ENCODE measurements at places on chromosomes 16 and 17.

- no peaks in the 10 kb centered on the region for H3K4me1 ChIP-seq
- H3K27ac ChIP-seq = no peak overlapping the region
- no peak for DNase-seq
Observed at GRCh38 chr17:28534740-28535375, 17.6 kb downstream of the UNC119 start.

DNA sequence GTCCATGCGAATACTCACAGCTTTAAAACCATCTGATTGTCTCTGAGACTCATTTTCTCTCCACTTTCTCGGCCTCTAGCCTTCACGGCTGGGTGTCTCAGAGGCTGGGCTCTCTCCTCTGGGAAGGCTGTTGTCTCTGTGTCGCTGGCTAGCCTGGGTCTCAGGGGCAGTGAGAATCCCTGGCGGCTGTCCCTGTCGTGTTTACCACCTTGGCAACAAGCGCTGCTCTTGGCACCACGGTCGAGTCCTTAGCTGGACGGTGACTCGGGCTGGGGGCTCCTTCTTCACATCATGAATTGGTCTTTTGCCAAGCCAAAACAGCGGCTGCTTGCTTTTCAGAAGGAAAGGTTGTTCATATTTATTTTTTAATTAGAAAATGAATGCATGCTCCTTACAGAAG, 81.1 kb downstream of the MSI2 start:
- no peak overlapping the region for H3K4me3 ChIP-seq
- no peaks in the 10 kb centered on the region for H3K4me1 ChIP-seq
- peaks cover 4% of the 10 kb centered on the region for H3K36me3 ChIP-seq
- no peak for DNase-seq
- no peak overlapping the region for H3K27ac ChIP-seq

- no peaks in the 10 kb centered on the region for H3K36me3 ChIP-seq
- no peak for DNase-seq
Observed at GRCh38 chr17:7317161-7317803, 2.1 kb upstream of the GPS2 start.

GRCh38 chr16:57998486-57998885, 2.0 kb downstream of the ZNF319 start:
- no peak overlapping the region for H3K27ac ChIP-seq
- no peak overlapping the region for H3K4me3 ChIP-seq
- H3K36me3 ChIP-seq = no peaks in the 10 kb centered on the region
- DNase-seq = no peak
- no peaks in the 10 kb centered on the region for H3K27me3 ChIP-seq

GRCh38 chr17:57480438-57481196, 224.3 kb downstream of the MSI2 start:
- H3K36me3 ChIP-seq = no peaks in the 10 kb centered on the region
- H3K27me3 ChIP-seq = no peaks in the 10 kb centered on the region
- H3K4me1 ChIP-seq = peaks cover 11% of the 10 kb centered on the region
- H3K27ac ChIP-seq = no peak overlapping the region
- DNase-seq = no peak

DNA sequence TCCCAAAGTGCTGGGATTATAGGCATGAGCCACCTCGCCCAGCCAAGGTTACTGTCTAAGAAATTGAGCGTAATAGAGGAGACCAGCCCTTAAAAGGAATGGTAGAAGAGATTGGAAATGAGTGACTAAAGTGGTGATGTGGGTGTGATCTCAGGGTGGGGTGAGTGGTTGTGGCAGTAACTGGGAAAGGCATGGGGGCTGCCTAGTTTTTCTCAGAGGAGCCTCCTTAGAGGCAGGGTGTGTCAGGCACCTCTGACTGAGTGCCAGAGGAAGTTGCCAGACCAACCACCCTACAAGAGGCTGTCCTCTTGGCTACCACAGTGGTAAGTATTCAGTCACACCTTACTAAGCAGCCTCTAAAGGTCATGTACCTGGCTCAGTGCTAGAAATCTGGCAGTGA, 8.9 kb downstream of the DUS2 start:
- no peak for DNase-seq
- peak overlapping the region; percentile 19 for H3K27ac ChIP-seq
- no peak overlapping the region for H3K4me3 ChIP-seq
- no peaks in the 10 kb centered on the region for H3K36me3 ChIP-seq
- no peaks in the 10 kb centered on the region for H3K27me3 ChIP-seq

DNA sequence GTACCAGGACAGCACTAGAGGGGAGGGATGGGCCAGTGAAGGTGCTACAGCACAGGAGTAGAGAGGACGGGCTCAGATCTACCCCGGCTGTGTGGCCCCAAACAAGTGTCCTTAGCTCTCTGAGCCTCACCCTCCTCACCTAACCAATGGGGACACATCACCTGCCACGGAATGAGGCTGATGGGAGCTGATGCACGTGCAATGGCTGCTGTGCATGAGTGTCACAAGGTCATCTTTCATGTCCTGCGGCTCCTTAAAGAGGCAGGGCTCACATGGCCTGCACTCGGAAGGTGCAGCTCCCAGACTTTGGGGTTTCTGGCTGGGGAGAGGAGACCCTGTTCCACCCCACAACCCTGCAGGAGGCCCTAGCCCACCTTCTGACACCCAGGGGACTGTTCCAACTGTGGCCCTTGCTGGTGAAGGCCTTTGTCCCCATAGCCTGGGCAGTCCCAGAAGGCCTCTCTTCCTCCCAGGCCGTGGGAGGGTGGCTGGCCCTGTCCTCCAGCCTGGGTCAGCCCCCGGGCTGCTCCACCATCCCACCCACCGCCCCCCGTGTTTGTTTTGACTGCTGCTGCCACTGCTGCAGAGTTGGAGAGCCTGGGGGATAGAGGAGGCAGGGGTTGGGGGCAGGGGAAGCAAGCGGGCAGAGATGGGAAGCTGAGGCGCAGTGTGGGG, 10.5 kb downstream of the HAP1 start:
- H3K4me3 ChIP-seq = no peak overlapping the region
- H3K36me3 ChIP-seq = no peaks in the 10 kb centered on the region
- DNase-seq = no peak
- no peaks in the 10 kb centered on the region for H3K4me1 ChIP-seq

DNA sequence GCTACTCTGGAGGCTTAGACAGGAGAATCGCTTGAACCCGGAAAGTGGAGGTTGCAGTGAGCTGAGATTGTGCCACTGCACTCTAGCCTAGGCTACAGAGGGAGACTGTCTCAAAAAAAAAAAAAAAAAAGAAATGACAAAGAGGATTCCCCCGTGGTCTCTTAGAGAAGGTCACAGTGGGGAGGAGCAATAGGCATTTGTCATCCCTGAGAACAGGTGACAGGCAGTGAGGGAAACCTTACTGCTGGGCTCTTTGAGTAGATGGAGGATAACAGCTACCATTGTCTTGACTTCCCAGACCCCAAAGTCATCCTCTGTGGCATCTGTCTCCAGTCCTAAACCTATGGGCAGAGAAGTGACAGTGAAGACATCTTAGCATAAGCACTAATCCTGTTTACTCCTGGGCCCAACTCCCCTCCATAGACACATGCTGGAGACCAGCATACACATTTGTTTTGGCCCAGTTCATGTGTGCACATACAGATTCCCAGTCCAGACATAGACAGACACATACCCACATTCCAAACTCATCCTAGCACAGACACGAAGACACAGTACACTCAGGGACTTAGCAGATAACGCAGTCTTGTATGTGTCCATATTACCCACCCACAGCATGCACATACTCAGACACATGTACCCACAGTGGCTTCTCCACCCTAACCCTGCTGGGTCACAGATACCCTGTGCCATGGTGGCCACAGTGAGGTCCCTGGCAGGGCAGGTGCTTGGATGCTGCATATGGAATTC, 2.7 kb downstream of the ESRP2 start:
- peak overlapping the region; percentile 79 for H3K4me3 ChIP-seq
- H3K4me1 ChIP-seq = peaks cover 18% of the 10 kb centered on the region
- no peaks in the 10 kb centered on the region for H3K27me3 ChIP-seq
- no peak for DNase-seq

GRCh38 chr16:72985148-72985941, 62.6 kb downstream of the ZFHX3 start:
- H3K36me3 ChIP-seq = no peaks in the 10 kb centered on the region
- H3K27ac ChIP-seq = no peak overlapping the region
- H3K4me1 ChIP-seq = peaks cover 31% of the 10 kb centered on the region
- no peak for DNase-seq

- no peaks in the 10 kb centered on the region for H3K4me1 ChIP-seq
- H3K27ac ChIP-seq = no peak overlapping the region
- H3K27me3 ChIP-seq = 0 out of 2 replicates have a peak, but pooled peaks cover 1% of the 10 kb centered on the region
- H3K36me3 ChIP-seq = no peaks in the 10 kb centered on the region
- no peak overlapping the region for H3K4me3 ChIP-seq
Observed at GRCh38 chr17:79294459-79295071, 219.9 kb downstream of the ENGASE start.

All from Caco-2 (cell line).